ENCODE measurements at places on chromosomes 1 and 21.

DNA sequence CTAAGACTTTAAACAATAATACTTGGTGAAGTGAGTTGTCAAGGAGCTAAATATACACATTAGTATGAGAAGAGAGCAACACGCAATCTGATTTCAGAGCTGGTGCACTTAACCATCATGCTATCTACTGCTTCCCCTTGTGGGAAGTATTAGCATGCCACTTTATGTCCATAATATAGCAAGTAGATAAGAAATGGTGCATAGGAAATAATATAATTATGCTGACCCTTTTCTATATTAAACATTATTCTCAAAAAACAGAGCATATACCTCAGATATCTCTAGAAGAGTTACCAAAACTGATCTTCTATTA lies 63.4 kb downstream of the MAGI3 start:
- no peak for DNase-seq

GRCh38 chr1:150150133-150151021 lies 661 bp downstream of the PLEKHO1 start:
- no peak for DNase-seq

GRCh38 chr1:217885181-217885580 lies 254.0 kb downstream of the SPATA17 start:
- DNase-seq, result no peak

DNA sequence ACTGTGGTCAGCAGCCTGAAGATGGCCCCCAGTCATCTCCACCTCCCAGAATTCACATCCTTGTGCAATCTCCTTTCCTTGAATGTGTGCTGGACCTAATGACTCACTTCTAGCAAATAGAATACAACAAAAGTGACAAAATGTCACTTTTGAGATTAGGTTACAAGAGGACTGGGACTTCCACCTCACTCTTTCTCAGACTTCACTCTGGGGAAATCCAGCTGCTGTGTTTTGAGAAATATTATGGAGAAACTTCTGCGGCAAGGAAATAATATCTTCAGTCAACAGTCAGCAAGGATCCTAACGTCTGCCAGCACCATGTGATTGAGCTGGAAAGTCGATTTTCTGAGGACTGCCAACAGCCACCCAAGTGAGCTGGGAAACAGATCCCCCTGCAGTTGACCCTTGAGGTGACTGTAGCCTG lies 70.5 kb upstream of the GADD45A start:
- DNase-seq, result no peak

DNA sequence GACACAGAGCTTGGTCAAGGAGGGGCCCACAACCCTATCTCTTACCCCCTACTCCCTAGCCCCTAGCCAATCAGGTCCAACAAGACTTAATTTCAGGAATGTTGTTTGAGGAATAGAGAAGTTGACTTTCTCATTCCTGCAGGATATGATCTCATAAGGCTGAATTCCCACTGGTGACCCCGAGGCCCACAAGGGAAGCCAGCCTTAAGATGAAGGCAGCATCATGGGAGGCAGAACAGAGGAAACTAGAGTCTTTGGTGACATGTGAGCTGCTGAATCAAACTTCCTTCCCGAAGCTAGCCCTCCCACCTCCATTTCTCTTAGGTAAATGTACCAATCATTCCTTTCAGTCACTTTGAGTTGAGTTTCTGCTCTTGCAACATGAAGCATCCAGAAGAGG lies 9.1 kb upstream of the PDIK1L start:
- no peak for DNase-seq

DNA sequence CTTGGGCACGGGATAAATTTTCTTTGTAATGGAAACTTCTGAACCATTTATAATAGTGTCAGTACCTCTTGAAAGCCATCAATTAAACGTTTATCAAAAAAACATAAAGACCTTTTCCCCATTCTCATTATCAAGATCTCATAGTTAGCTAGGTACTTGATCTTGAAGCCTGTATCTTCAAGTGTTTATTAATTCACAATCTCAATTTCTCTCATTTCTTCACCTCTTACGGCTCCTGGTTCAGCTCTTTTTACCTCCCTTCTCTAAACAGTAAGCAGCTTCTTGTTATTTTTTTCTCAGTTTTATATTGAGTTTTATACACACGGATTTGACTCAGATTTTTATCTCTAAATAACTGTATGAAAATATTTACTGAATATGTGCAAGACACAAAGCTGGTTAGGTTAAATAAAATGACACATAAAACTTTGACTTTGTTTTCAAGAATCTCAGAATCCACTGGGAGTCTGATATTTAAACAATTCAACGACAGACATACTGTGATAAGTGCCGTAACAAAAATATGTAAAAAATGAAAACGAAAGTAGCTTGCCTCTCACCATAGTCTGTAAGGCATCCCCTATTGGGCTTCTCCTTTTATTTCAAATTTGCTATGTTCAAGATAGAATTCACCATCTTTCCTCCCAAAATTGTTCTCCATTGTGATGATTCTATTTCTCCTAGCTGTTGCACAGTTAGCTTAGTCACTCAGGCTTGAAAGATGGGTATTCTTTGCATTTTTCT lies 411.6 kb upstream of the ZRANB2 start:
- no peak for DNase-seq

DNA sequence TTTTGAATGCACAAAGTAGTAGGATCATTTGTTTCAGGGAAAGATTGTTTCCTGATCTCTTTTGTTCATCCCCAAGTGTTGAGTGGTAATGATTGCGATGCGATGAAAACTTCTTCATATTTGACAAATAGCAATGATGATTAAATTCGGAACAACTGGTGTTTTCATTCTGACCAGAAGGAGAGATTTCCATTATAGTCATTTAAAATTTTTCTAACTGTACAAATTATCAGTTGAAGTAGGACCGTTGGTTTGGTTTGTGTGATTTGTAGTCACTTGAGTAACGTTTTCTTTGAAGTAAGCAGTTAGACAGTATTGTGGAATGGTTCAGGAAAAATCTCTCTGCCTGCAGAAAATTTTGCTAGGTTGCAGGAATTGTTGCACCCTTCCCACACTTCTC lies 5.9 kb downstream of the NFYC start:
- no peak for DNase-seq

DNA sequence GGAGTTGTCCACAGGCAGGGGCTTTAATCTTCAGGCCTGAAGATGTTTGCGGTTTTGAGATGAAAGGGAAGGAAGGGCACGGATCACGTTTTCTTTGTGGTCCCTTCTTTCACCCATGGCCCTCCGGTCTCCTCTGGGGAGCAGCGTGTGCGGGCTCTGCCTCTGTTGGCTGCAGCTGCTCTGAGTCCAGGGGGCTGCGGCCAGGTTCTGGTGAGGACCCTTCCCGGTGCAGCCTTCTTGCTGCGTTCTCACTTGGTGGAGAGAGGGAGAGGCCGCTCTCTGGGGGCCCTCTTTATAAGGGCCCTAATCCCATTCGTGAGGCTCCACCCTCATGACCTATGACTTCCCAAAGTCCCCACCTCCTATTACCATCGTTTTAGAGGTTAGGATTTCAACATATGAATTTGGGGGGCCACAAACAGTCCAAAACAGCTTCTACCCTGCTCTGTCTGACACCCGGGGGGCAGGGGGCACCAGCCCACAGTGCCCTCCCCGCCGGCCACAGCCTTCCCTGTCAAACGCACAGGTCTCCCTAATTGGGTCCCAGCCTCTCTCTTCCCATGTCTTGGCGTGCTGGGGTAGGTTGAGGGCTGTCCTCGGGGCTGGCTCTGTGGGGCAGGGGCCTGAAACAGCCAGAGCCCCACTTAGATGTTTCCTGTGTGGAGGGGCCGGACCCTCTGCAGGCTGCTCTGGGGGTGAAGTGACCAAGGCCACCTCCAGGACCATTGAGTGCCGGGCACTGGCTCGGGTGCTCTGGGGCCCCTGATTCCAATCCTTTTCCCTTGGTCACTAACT lies 100.1 kb upstream of the C1orf174 start:
- no peak for DNase-seq

DNA sequence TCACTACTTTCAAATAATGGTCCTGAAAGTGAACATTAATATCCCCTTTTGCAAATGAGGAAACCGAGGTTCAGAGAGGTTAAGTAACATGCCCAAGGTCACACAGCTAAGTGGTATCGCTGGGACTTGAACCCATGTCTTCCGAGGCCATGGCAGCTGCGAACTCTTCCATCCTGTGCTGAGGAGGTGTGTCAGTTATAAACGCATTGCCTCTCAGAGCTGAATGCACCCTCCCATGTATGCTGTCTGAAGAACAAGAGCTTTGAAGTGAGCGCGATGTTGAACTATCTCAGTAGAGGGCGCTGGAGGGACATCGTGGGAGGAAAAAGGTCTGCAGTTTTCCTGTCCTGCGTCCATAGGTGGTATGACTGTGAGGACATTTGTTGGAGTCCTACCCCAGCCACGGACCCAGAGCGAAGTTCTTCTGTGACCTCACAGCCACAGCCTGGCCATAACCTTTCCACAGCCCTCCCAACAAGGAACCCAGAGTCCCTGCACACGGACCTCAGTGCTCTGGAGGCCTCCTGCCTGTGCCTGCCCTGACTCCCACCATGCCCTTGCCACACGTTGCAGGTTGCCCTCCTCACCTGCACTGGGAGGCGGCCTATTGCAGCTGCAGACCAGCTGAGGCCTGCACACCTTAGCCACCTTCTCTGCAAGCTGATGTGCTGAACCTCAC lies 7.5 kb downstream of the MYOC start:
- peak; percentile 30 for DNase-seq

- DNase-seq, result no peak
Measured at GRCh38 chr1:222665964-222666363, 46.3 kb downstream of the AIDA start.

- DNase-seq, result no peak
Measured at GRCh38 chr1:3669421-3669821, 17.1 kb downstream of the TP73 start.

DNA sequence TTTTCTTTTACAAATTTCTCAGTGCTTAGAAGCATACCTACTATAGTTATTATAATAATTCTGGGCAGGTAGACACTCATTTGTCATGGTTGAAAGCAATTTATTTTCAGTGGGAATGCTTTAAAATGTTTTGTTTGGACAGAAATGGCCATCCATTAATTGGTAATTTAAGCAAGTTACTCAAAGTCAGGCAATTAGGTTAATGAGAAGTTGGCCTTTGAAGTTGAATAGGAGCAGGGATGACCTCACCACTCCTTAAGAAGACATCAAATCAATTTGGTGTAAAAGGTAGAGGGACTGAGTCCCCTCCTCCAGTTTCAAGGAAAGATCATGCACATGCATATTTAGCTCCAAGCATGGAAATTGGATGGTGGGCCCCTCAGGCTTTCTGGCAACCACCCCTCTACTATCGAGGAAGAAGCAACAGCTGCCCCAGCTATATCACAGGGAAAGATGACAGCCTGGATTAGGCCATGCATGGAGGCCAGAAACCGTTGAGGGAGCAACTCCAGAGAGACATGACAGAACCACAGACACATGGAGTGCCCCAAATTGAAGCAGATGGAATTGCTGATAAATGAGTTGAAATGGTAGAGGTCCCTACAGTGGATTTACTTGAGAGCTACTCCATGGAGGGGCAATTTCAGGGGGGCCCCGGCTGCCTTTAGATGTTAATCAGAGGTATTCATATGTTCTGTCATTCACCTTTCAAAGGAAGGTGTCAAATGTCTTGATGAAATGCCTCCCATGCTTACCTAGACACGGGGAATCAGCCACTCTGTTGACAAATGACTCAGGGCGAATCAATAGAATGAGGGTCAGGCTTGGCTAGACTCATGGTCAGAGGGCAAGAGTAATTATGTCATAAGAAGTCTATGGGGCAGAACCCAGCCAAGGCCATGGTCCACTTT lies 26.7 kb downstream of the HLX start:
- DNase-seq, result no peak

GRCh38 chr1:3352299-3352951 lies 102.0 kb upstream of the ARHGEF16 start:
- DNase-seq, result no peak

- DNase-seq, result peak; percentile 59
Measured at GRCh38 chr1:28091043-28091781, 2.8 kb upstream of the EYA3 start.

DNA sequence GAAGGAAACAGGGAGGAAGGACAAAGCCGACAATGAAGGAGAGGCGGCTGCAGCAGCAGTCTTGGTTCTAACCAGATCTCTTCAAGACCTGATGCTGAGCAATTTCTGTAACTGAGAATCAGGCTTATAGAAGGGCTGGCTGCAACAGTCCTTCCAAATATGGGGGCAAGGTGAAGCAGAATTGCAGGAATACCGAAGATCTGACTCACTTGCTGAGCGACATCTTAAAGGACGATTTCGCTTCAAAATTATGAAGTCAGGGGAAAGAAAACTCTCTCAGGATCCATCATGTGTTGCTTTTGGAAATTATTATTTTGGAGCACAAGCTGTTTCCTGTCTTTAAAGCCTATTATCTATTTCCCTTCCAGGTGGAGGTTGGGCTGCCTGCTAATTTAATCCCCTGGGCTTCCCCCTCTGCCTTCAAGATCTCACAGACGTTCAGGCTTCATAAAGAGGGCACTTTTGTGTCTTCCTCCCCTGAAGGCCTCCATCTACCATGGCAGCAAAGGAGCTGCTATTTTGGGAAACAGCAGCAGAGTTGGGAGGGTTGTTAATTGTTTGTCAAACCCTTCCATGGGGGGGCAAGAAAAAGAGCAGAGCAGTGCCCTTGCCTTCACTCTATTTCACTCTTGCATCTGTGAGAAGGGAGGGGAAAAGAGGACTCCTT lies 10.8 kb upstream of the IER5 start:
- no peak for DNase-seq

DNA sequence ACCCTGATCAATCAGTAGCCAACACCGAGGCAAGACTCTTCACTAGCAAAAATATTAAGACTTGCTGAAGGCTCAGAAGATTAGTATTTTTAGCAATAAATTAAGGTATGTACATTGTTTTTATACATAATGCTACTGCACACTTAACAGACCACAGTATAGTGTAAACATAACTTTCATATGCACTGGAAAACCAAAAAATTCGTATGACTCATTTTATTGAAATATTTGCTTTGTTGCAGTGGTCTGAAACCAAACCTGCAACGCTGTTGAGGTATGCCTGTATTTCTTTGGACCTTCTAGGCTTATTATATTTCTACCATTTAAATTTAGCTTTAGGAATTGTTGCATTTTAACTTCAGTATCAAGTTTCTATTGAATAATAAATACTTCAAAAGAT lies 65.8 kb upstream of the BCL9 start:
- DNase-seq, result no peak

- DNase-seq, result no peak
Measured at GRCh38 chr1:31196685-31197084, 43.0 kb downstream of the NKAIN1 start.

GRCh38 chr1:113871597-113872113 lies at the start of gene PTPN22:
TSS of gene PTPN22 (minus strand) at chr1:113871712.
- DNase-seq, result peak; percentile 51

- no peak for DNase-seq
Measured at GRCh38 chr1:103788377-103788776, 38.7 kb downstream of the AMY1C start.

- DNase-seq, result no peak
Measured at GRCh38 chr21:35059742-35060141, 10.6 kb upstream of the RUNX1 start.

DNA sequence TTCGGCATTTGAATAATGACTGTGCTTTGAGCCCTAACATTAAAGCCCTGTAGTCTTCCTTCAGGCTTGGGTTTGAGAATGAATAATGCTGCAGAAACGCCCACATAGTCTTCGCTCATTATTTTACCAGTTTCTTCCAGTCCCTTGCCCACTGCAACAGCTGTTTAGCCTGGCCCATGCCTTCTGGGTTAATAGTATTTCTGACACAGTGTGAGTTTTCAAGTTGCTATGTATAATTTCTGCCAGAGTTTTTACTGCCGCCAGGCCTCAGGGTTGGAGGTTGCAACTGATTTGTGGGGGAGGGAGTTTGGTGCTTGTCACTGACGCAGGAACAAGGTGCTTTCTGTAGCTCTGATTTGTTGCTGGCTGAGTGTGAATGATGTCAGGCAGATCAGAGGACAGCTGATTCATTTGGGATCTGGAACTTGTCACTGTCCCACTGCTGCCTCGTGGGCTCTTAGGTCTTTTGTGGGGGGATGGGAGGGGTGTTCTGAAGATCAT lies 109.8 kb downstream of the MAST2 start:
- DNase-seq, result no peak

All from stimulated activated CD8-positive, alpha-beta memory T cell treated with anti-CD3 and anti-CD28 coated beads, Interleukin-7, amount 100 ng/mL, for 24 hours (primary cell).